ENCODE measurements at places on chromosomes 11 and 22. TPM values are rescaled to one million over a fixed set of nuclear protein-coding genes. Genes with fewer than 3 reads are reported as not detected.
A peak's percentile ranks its signal among the peaks of the same experiment; 100 is the strongest.

GRCh38 chr11:82901922-82902485 lies 468 bp downstream of the DDIAS start:
- no peak for DNase-seq

- no peak for DNase-seq
Measured at GRCh38 chr22:31090217-31091085, 9.3 kb downstream of the SMTN start.

- no peak for DNase-seq
Measured at GRCh38 chr11:118887206-118887605, 3.5 kb downstream of the CXCR5 start.

- no peak for DNase-seq
Measured at GRCh38 chr11:2401436-2401984, 960 bp downstream of the TSSC4 start.

- no peak for DNase-seq
Measured at GRCh38 chr11:121651257-121651605, 198.5 kb upstream of the SORL1-AS1 start.

DNA sequence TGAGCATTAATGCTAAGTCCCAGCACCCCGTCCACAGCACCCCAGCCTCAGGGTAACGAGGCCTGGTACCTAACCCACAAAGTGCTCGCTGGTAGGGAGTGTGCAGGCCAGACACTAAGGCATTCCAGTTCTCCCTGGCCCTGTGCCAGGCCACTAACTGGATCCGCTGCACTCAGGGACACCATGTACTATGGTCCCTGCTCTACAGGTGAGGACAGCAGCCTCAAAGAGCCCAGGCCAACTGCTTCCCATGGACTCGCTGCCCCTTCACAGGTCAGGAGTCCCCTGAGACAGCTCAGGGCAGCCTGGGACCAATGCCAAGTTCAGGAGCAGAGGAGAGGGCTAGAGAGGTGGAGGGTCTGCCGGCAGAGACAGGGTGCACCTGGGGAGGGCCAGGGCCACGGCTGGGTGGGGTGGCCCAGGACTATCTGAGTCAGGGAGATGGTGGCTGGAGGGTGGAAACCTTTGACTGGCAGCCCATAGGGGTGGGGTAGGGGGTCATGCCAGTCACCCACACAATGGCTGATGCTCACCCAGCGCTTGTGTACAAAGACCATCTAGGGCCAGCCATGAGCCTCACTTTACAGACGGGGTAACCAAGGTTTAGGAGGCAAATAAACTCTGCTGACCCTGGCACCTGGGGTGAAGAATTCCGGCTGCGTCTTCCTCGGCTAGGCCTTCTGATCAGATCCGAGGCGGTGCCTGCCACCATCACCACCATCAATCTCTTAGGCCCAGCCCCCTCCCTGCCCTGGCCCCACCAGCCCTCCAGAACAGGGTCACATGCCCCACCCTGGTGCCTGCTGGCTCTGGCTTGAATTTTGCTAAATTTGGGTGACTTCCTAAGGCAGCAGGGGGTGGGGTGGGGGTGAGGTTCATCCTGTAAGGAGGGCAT lies 5.6 kb downstream of the OSBPL5 start:
- DNase-seq = peak; percentile 69

GRCh38 chr22:23424031-23424430 lies 156.1 kb downstream of the IGLL1 start:
- DNase-seq = no peak

DNA sequence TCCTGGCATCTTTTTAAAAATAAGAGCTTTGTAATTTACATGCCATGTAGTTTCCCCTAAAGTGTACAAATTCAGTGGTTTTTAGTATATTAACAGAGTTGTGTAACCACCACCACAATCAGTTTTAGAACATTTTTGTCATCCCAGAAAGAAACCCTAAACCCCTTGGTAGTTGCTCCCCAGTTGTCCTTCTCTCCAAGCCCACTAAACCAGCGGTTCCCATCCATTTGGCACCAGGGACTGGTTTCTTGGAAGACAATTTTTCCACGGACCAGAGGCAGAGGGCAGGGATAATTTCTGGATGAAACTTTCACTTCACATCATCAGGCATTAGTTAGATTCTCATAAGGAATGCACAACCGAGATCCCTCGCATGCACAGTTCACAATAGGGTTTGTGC lies 22.6 kb downstream of the CABIN1 start:
- no peak for DNase-seq

SLC25A18 gene
- total RNA-seq = 12.3 TPM

All from spleen (tissue), 13 donors.